ENCODE measurements at places on chromosomes 16 and 17.

- no peak for DNase-seq
Measured at GRCh38 chr16:83952587-83952939, 477 bp upstream of the OSGIN1 start.

DNA sequence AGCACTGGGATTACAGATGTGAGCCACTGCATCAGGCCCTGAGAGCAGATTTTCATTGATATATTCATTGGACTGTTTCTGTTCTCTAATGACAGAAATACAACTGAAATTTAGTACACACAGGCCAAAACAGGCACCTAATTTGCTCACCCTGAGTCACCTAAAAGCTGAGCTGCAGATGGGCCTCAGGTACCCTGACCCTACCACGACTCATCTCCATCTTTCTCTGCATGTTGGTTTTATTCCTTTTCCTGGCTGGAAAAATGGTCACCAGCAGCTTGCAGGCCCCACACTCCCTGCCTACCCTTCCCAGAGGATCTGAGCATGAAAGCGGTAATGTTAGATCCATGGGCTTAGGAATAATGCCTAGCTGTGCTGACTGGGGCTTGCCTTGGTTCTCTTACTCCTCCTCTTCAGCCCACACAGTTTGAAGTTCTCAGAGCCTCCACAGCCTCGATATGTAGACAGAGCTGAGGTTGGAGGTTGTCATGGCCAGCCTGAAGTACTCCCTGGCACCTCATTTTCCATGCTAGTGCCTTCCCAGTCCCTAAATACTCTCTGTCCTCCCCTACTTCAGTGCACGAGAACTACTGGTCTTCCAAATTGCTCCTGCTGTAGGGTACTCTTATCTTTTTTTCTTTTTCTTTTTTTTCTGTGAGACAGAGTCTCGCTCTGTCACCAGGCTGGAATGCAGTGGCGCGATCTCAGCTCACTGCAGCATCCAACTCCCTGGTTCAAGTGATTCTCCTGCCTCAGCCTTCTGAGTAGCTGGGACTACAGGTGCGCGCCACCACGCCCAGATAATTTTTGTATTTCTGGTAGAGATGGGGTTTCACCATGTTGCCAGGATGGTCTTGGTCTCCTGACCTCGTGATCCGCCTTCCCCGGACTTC, 51.1 kb downstream of the CENPV start:
- DNase-seq = no peak

DNA sequence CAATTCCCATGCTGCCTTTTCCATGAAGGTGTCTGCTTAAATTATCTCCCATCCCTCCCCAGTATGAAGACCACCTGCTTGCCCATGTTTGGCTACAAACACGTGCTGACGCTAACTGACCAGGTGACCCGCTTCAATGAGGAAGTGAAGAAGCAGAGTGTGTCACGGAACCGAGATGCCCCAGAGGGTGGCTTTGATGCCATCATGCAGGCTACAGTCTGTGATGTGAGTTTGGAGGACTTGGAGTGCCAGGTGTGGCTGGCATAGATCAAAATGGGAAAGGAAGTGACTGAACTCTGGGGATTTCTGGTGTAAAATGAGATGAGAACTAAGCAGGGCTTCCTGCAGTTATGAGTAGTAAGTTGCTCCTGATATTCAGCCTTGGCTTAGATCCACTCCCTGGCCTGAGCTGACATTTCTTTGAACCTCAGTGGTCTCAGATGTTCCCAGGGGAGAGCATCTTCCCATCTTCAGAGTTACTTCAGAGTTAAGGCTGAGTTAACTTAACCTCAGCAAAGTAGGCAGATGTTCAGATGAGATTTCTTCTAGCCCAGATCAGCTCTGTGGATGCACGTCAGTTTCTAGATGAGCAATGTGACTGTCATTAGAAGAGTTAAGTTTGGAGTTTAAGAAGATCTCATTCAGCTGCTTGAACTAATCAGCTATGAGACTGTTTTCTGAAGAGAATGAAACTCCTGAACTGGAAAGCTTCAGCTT, 32.7 kb downstream of the ITGB3 start:
- DNase-seq = no peak

- DNase-seq = no peak
Measured at GRCh38 chr17:7010523-7010922, 1.9 kb upstream of the RNASEK start.

DNA sequence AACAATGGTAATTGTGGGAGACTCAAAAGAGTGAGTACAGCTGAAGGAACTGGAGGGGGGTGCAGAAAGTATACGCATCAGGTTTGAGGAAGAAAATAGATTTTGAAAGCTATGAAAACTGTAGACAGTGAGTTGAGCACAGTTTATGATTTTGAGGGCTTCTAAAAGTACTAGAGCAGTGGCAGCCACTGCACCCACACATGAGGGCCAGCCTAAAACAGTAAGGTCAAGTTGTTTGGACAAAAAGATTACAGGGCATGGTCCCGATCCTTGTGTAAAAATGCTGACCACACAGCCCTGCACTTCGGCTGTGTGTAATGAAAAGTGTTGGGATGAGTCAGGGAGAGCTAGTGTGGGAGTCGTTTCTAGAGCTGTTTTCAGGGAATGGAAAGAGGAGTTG, 2282.1 kb downstream of the TP53TG3F start:
- no peak for DNase-seq

- DNase-seq = no peak
Measured at GRCh38 chr17:59296190-59296589, 35.3 kb upstream of the YPEL2 start.

DNA sequence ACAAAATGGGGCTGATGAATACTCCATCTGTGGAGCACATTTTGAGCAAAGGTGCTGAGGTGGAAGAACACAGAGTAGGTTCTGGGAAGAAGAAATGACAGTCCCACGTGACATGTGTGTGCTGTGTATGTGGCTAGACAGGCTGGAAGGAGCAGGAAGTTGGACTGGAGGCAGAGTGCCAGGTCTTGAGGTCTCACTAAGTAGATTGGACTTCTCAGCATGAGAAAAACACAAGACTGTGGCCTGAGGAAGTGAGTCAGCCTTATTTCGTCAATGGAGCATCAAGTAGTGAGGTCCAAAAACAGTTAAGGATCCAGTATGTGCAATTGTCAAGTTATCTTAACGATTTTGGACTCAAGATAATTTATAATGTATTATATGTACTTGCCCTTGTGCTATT, 736.5 kb downstream of the KCNJ2 start:
- no peak for DNase-seq

GRCh38 chr17:64706224-64707049, 44.3 kb upstream of the SMURF2 start:
- no peak for DNase-seq

DNA sequence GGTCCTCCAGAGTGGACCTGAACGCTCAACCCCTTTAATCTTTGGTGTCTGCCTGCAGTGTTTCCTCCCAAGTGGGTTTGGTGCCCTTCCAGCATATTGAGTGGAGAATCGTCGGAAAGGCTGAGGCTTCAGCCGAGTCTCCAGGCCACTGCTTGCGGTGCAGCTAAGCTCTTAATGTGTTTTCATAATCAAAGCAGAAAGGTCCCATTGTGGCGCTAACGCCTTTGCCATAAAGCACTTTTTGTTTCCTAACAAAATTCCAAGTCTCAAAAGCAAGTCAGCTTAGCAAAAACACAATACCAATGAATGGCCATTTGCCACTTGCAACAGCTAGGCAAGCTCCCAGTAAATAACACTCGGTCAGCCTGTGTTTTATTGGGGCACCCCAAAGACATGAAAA, 57.6 kb downstream of the KSR1 start:
- no peak for DNase-seq

DNA sequence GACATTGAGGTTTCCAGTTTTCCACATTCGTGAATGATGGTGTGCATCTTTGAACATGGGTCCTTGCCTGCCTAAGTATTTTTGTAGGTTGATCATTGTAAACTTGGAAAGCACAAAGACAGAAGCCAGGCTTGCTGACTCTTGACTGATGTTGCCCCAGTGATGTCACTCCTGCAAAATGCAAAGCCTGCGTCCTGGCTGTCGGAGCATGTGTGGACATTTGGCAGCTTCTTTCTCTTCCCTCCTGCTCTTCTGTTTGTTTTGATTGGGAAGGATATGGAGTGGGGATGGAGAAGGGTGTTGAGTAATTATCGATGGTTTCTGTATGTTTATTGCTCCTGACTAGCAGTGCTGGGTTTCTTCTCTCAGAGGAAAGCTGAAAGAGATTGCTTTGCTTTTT, 3.2 kb downstream of the NDE1 start:
- no peak for DNase-seq

DNA sequence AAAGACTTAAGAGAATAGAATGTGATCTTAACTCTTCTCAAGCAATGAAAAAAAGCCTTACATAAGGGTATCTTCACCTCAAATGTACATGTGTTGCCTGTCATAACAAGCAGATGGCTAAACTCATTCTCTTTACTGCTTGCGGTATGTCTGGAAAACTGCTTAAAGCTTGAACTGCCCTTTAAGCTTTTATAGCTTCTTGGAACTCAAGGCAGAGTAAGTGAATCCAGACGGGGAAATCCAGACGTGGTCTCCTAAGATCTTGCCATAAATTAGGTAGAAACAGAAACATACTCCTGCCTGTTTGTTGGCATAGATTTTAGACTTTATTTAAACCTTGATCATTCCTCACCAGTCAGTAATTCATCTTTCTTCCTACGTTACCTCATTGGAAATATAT, 19.6 kb downstream of the CLUAP1 start:
- DNase-seq = no peak

GRCh38 chr16:54283725-54284318, 2.8 kb downstream of the IRX3 start:
- no peak for DNase-seq

DNA sequence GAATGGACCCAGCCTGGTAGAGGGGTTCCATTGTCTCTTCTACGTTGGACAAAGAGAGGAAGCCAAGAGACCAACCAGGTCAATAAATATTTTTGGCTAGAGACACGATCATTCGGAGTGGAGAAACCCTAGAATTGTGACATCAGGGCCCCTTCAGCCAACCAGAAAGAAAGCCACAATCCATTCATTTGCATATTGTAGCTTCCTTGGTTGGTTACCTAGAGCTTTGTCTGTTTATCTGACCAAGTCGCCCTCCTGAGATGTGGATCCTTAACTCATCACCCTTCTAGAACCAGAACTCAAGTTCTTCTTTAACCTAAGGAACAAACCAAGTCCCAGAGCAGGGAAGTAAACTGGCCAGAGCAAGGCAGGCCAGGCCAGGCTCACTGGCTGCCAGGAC, at the start of gene CCDC182:
CCDC182 (minus strand) TSS at position 58 of the 400 bp plus-strand sequence; CDS start at position 31, 27 bp downstream.
- no peak for DNase-seq

DNA sequence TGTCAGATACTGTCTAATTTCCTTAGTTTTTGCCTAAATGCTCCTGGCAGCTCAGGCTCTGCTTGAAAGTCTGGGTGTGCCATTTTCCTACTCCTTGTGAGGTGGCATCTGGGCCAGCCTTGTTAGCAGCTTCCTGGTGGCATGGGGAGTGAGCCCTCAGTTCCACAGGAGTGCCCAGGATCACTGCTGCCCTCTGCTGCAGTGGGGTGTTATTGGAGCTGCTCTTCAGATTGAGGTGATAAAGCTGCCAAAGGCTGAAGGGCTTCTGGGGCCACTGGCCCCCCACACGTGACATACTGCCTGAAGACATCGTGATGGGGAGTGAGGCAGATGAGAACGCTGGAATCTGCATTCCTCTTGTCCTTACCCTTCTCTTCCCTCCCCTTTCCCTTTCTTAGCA, 27.4 kb downstream of the CEP95 start:
- DNase-seq = no peak

DNA sequence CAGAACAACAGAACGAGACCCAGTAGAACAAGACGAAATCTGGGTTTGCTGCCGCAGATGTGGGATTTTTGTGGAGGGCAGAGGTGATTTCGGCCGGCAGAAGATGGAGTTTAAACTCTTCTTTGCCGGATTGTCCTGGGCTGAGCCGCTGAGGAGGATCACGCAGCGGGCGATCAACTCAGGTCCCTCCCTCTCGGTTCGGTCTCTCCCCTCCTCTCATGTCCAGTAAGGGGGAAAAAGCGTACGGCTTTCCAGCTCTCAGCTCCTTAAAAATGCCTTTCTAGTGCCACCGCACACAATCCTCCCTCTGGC, 2.5 kb downstream of the PHF12 start:
- no peak for DNase-seq

GRCh38 chr17:32909787-32910369, 18.1 kb upstream of the TMEM98 start:
- no peak for DNase-seq

GRCh38 chr17:61837175-61838051, 25.9 kb downstream of the BRIP1 start:
- DNase-seq = no peak

DNA sequence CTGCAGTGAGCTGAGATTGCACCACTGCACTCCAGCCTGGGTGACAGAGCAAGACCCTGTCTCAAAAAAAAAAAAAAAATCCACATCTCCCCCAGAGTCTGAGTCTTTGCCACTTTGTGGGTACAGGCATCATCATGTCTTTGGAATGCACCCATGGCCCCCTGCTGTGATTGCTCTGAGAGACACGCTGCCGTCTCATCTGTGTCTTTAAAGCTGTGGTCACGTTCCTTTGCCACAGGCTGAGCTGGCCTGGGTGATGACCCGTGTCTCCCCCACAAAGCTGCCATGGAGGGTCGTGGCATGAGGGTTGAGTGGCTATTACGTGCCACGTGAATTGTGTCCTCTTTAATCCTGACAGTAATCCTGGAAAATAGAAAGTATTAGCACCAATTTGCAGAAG, 20.2 kb downstream of the CRISPLD2 start:
- DNase-seq = no peak

- DNase-seq = no peak
Measured at GRCh38 chr16:19184823-19185509, 16.9 kb downstream of the SYT17 start.

DNA sequence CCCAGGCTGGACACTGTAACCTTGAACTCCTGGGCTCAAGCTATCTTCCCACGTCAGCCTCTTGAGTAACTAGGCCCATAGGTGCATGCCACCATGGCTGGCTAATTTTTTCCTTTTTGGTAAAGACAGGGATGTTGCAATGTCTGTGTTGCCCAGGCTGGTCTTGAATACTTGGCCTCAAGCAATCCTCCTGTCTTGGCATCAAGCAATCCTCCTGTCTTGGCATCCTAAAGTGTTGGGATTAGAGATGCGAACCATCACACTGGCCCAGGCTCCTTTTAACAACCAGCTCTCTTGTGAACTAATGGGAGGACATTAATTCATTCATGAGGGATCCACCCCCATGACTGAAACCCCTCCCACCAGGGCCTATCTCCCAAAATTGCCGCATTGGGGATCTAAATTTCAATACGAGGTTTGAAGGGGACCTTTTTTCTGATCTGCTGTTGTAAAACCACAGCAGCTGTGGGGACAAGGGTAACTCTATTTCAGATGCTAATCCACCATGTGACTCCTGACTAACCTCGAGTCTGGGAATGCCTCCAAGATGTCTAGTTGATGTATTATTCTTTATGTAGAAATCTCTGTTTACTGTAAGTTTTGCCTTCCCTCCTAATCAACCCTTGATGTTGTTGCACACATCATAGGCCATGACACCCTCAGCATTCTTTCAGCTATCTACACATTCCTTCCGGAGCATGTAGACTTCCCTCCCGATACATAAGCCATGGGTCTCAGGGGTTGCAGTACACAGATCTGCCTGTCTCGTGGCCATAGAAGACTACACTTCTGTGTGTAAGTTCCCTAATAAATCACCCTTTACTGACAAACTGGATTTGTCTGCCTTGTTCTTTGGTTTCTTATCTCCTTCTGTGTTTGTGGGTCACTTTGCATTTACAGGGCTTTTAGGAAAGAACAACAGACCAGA, 37.6 kb downstream of the RNF112 start:
- no peak for DNase-seq

GRCh38 chr16:50114357-50115129, 38.6 kb upstream of the TENT4B start:
- no peak for DNase-seq

Measured in cortex of kidney (tissue), 1 donor.